Activated CD4-positive, CD25-positive, alpha-beta regulatory T cell (primary cell): ENCODE measurements at places on chromosomes 7 and 10.

GRCh38 chr7:42170724-42171123 lies 66.3 kb downstream of the GLI3 start:
- no peak for DNase-seq

- DNase-seq: no peak
Observed at GRCh38 chr7:7751243-7752092, 33.1 kb upstream of the RPA3 start.

- DNase-seq: no peak
Observed at GRCh38 chr10:96691761-96692160, 28.6 kb downstream of the PIK3AP1 start.

DNA sequence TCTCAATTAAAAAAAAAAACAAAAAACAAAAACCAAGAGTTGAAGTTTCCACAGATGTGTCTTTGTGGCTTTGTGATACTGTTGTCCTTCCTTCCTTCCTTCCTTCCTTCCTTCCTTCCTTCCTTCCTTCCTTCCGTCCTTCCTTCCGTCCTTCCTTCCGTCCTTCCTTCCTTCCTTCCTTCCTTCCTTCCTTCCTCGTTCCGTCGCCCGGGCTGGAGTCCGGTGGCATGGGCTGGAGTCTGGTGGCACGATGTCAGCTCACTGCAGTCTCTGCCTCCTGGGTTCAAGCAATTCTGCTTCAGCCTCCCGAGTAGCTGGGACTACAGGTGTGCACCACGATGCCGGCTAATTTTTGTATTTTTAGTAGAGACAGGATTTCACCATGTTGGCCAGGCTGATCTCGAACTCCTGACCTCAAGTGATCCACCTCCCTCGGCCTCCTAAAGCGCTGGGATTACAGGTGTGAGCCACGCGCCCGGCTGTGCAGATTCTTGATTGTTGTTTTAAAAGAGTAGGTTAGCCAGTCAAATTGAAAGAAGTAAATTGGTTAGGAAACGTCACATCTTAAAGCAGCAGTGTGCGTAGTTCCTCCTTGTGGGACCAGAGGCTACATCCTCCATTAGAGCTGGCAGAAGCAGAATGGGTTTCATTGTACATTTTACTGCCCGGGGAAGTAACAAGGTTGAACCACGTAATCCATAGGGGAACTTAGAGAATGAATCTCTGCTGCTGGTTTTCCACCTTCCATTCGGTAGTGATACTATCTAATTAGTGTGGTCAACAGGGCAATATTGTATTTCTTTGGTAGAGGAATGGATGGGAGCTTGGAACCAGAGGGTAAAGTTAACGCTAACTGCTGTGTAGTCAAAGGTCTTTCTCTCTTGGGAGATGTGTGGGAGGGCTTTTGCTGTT lies 20.6 kb downstream of the DNAJB6 start:
- no peak for DNase-seq

GRCh38 chr10:103504181-103504783 lies 10.8 kb downstream of the NEURL1 start:
- no peak for DNase-seq
